ENCODE measurements at places on chromosomes 13 and 19.

- no peak for DNase-seq
Measured at GRCh38 chr13:43977911-43978310, 98.2 kb downstream of the LACC1 start.

GRCh38 chr19:56842412-56842811, 1.9 kb upstream of the PEG3 start:
- DNase-seq, result no peak

- DNase-seq, result no peak
Measured at GRCh38 chr19:51372649-51373504, at the start of gene NKG7. Gene NKG7, minus strand, starts transcription at chr19:51372654. Its CDS starts 119 bp downstream, at chr19:51372535.

GRCh38 chr19:39555883-39556282, 15.9 kb upstream of the EID2 start:
- no peak for DNase-seq

GRCh38 chr19:17599780-17600179, 44.3 kb downstream of the COLGALT1 start:
- DNase-seq, result no peak

- DNase-seq, result no peak
Measured at GRCh38 chr19:37845932-37846331, 60.5 kb downstream of the WDR87 start.

DNA sequence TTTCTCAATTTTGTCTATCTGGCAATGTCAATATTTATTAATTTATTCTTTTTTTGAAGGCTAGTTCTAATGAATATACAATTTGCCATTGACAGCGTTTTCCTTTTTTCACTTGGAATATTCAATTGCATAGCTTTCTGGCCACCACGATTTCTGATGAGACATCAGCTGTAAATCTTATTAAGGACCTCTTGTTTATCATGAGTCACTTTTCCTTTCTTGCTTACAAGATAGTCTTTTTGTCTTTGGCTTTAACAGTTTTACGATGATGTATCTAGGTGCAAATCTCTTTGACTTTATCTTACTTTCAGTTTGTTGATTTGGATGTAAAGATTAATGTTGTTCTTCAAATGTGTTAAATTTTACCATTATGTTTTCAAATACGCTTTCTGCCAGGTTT, 991.6 kb upstream of the SLC10A2 start:
- DNase-seq, result no peak

DNA sequence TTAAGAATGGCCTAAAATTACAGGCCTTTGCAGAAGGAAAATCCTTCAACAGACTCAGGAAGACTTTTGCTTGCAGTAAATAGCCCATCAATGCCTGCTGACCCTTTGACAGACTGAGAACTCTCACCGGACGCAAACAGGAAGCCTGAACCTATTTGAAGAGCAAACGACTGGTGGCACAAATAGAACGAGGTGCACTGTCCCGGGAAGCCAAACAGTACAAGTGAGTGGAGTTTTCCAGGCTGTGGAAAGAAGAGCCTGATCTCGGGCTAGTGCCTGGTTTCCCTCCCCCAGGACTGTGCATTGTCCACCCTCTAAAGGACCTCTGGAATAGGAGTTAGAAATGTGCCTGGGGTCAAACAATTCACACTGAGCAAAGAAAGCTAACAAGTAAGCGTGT, 165.5 kb downstream of the FGF14 start:
- DNase-seq, result no peak

DNA sequence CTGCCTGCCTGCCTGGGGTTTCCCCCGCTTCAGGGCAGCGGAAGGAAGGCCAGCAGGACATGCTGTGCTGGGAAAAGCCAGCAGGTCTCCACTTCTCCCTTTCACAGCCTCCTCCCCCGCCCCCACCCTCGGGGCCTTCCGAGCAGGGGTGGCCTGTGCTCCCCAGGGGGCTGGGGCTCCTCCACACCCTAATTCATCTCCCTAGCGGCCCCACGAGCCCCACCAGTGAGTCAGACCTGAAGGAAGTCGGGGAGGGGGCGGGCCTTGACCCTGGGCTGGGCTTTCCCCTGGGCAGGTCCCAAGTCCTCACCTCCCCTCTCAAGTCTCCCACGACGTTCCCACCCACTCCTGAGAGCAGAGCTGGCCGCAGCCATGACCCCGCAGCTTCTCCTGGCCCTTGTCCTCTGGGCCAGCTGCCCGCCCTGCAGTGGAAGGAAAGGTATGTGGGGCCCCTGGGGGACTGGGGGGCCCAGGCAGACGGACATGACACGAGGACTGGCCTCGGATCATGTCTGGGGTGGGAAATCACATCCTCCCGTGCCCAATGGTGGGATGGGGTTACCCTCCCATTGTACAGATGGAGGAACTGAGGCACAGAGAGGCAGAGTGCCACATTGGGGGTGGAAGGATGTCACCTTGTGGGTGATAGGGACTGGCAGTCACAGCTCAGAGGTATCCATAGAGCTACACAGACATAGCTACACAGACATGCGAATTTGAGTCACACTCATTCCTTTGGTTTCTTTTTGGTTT, at the start of gene EBI3:
Gene EBI3 (plus strand): TSS at position 345 of the 753 bp plus-strand sequence. CDS start 28 bp downstream, at position 373.
- DNase-seq, result no peak
